A172 (cell line): ENCODE measurements at places on chromosomes 4 and X.
A peak's percentile ranks its signal among the peaks of the same experiment; 100 is the strongest.

DNA sequence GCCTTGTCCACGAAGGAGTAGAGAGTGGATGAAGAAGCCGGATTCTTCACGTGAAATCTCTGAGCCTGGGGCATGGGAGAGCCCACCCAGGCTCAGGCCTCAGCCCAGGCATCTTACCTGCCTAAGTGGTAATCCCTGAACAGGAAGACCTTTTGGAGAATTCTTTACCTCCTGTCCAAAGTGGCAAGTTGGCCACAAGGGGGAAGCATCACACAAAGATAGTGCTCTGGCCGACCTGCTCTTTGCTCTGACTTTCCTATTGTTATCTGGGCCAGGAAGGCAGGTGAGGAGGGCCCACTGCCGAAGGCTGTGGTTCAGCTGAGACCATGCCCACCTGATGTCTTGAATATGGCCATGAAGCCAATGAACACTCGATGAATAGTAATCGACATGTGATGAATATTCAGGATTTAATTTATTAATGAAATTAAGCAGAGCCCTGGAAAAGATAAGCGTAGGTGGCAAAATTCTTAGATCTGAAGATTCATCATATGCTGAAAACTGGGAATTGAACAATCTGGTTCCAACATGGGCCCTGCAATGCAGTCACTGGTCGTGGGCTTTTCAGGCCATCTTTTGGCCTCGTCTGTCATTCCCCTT lies 93.8 kb downstream of the PDGFRA start:
- peak; percentile 76 for DNase-seq

GRCh38 chrX:85685843-85686242 lies 306.4 kb upstream of the POF1B start:
- DNase-seq = no peak

DNA sequence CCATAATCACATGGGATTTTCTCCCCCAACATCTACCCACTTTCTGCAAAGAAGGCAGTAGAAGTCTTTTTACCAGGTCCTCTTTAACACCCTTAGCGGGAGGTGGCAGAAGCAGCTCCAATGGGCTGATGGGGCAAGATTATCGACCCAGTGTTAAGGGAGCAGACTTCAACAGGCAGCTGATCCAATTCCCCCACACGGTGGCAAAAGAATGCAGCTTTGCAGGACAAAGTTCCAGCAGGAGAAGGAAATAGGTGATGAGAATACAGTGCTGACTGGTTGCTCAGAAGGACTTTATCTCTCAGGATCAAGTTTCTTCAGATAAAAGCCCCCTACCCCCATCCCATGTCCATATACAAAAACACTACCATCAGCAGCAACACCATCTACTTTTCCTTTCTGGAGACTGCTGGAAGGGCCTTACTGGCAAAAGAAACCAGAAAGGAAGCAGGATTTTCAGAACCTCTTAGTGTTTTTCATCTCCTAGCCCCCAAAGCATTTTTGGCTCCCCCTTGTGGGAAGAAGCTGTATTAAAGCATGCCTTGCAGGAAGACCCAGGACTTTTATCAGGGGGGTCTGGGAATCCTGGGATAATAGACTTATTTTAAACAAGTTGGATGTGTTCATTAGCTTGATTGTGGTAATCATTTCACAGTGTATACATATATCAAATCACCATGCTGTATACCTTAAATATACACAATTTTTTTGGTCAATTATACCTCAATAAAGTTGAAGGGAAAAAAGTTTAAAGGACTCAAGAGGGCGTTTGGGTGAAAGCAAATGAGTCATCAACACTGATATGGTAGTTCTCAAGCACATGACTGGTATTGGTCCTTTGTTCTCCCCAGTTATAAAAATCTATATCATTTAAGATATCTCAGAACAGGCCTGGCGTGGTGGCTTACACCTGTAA lies 146.4 kb downstream of the GPC3 start:
- peak; percentile 3 for DNase-seq

DNA sequence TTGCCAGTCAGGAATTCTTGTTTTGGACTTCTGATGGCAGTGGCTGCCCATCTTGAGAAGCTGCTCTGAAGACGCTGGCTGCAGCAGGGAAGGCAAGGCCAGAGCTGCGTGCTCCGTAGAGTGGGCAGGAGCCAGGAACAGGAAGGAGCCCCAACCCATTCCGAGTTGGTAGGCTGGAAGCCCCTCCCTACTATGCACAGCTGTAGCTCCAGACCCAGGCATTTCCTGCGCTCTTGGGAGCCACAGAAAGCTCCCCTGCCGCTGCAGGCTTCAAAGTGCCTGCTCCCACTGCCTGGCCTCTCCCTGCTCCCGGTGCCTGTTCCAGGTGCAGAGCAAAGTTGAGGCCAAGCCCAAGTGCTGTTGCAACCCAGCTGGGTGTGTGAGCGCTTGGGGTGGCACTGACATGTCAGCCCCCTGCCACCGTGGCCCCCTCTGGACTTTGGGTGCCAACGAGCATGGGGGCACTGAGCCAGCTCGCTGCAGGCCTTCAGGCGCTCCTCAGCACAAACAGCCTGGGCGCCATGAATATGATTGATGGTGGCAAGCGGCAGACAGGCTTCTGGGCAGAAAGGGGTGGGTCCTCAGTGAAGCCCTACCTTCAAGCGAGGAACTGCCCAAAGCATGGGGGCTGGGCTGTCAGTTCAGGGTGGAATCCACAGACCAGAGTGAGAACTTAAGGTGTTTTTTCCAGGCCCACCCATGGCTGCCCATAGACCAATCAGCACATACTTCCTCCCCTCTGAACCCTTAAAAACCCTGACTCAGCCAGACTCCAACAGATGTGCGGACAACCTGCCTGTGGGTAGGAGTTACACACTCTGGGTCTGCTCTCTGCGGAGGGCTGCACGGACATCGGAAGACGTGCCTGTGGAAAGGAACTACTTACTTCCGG lies 677.2 kb upstream of the INTU start:
- DNase-seq = no peak

DNA sequence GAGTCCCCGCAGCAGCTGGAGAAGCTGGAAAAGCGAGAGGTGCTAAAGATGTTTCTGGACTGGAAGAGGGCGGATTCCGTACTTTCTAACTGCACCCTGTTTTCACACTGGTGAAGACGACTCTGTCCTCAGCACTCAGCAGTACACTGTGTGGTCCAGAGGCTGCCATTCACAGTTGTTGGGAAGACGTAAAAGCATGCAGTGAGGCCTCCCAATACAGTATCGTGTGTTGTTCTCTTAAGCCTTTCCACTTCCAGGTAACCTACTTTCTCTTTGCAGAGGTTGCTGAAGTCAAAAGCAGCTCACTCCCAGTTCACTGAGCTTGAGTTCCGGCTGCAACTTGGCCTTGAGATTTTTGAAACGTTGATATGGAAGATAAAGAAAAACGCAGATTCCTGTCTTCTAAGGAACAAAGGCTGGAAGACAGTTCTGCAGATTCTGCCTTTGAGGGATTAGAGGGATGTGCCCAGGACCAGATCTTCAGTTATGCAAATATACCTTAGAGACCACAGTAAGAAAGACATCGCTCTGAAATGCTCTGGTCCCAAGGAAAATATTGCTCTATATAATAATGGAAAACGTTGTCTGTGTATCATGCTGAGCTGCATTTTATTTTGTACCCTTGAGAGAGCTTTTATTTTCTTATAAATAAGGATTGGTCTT lies 540.9 kb downstream of the TRIML1 start:
- no peak for DNase-seq

GRCh38 chr4:102402223-102402622 lies 56.9 kb upstream of the SLC39A8 start:
- no peak for DNase-seq

GRCh38 chr4:141352331-141352730 lies 131.6 kb downstream of the ZNF330 start:
- DNase-seq = no peak

DNA sequence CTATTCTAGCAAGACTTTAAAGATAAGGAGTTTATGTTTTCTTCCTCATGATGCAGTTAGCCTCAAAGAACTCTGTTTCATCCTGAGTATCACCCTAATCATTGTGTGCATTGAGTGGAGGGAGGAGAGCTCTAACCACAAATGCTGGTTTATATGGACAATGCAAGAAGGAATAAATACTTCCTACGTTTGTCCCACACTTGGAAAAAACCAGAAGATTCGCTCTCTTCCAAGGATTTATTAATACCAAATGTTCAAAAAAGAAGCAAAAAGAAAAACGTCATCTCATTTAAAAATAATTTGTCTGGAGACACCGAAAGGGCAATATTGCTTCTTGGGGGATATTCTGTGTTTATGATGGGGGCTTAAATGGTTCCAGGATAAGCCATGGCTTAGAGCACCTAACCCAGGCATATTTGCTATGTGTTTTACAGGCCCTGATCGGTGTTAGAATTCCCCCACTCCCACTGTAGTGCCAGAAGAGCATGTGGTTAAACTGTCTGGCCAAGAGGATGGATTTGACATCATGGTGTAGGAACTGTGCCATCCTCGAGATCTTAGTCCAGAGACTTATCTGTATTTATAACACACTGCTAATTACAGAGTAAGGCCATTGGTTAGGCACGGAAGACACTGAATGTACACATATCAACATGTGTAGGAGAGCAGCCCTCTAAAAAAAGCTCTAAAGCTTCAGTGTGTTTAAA lies 227.2 kb downstream of the ANK2 start:
- no peak for DNase-seq

DNA sequence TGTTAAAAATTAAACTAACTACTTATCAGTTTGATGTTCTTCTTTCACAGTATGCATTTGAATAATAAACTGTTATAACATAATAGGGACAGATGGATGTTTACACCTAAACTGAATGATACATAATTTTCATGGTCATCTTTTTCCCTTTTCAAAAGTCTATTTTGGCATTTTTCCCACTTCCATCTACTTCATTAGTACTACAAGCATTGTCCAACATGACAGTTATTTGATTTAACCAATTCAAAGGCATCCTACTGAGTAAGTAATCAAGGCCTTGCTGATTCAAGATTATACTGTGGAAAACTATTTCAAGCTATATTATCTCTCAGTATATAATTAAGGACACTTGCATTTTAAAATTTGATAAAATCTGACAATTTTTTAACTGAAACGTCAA lies 212.9 kb downstream of the FAT4 start:
- no peak for DNase-seq

DNA sequence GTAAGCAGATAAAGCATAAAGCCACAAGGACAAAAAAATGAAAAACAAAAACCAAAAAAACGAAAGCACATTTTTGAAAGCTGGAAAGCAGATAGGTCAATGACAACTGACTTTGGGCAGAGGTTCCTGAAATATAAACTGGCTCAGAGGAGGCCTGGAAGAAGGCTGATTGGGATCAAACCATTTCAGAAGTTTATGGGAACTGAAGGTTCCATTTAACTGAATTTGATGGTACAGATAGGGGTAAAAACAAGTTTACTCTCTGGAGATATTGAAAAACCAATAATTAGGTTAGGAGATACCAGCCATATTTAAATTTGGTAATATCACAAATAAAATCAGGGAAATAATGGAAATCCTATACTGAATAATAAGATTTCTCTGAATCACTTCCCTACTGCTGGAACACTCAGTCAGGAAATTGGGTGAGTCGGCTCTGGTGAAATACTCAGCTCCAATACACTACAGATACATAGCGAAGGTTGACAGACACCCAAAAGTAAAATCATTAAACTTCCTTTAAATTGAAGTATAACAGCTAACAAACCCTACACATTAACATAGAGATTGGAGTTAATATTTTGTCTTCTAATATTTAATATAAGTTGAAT lies 1584.3 kb downstream of the STIM2 start:
- DNase-seq = no peak

DNA sequence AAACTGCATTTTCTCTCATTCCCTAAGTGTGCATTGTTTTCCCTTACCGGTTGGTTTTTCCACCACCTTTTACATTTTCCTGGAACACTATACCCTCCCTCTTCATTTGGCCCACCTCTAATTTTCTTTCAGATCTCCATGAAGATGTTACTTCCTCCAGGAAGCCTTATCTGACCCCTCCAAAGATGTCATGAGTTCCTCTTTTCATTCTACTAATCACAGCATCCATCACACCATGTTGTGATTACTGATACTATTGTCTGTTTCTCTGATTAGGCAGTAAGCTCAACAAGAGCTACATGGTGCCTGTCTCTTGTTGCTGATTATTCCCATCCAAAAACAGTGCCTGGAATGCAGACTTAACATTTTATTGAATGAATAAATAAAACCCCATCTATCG lies 2.9 kb upstream of the AFP start:
- DNase-seq = no peak

- DNase-seq = no peak
These were observed 66.0 kb upstream of the CHRNA9 start for GRCh38 chr4:40269133-40269532.

DNA sequence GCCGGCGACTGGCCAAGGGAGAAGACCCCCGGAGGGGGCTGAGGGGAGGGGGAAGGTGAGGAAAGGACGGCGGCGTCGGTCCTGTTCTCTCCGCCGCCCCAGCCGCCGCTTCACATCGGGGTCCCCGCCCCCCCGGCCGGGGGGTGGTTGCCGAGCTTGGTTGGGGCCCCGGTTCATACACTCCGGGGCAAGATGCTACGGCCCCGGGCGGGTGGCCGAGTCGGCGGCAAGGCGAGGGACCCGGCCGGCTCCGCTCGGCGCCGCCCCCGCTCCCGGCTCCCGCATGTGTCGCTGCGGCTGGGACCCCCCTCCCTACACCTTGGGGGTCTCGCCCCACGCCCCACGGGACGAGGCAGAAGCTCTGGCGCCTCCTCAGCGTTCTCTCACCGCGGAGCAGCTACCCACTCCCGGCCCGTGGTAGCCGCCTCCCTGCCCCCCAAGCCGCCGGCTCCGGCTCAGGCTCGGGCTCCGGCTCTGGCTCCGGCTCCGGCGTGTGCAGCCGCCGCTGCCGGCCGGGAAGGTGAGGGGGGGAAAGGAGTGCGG lies 461 bp downstream of the FBXW7 start:
- DNase-seq = no peak

- no peak for DNase-seq
These were observed 36.3 kb upstream of the GATB start for GRCh38 chr4:151797131-151797530.

- DNase-seq = peak; percentile 23
These were observed 312.8 kb downstream of the TENM3 start for GRCh38 chr4:182555997-182556418.

DNA sequence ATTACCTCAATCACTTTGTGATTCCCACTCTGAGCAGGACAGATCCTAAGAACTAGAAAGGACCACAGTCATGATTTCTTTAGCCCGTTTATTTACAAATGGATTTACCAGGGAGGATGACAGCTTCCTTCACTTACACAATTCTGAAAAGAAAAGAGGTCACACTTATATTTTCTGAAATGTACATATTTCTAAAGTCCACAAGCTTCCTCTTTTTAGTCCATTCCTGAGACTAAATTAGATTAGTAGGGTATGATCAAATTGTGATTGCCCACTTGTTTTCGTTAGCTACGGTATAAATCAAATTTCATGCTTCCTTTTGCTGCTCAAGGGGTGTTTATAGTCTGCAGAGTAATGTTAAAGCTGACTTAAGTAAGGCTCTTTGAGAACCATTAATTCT lies 7.6 kb upstream of the AMELX start:
- no peak for DNase-seq

- no peak for DNase-seq
These were observed 221.5 kb upstream of the SFRP2 start for GRCh38 chr4:154010371-154010770.

DNA sequence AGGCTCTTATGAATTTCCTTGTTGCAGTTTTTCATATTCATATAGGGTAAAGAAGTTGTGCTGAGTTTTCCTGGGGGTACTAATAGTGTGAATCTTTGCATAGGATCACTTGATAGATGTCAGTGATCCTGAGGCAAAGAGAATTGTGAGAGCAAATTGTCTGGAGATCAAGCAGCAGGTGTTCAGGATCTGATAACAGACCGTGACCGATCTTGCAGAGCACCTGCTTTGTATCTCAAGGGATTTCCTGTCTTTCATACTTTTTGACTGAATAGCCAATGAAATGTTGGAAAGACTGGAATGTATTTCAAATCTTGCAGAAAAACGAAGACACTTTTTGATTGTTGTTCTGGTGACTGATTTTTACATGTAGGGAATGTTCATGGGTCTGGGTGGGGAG lies 914.5 kb downstream of the STIM2 start:
- no peak for DNase-seq
